NCI-H187 treated with DMSO at 0.1 percent for 48 hours (cell line): ENCODE measurements at places on chromosomes 3 and 15.

DNA sequence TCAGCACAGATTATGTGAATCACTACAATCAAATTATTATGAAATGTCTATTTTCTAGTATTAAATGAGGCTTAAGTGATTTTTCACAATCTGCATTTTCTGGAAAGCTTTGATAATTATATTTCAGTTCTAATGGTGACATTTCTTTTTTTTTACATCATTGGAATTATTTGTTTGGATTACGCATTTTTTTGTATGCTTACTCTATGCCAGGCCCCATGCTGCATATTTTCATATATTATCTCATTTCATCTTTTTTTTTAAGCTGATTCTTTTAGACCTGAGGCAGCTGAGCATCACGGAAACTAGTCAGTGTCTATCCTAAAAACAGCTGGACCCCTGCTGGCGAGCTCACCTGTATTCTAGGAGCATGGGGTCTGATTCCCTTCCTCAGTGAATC, 31.1 kb downstream of the SLCO3A1 start:
- DNase-seq: no peak

DNA sequence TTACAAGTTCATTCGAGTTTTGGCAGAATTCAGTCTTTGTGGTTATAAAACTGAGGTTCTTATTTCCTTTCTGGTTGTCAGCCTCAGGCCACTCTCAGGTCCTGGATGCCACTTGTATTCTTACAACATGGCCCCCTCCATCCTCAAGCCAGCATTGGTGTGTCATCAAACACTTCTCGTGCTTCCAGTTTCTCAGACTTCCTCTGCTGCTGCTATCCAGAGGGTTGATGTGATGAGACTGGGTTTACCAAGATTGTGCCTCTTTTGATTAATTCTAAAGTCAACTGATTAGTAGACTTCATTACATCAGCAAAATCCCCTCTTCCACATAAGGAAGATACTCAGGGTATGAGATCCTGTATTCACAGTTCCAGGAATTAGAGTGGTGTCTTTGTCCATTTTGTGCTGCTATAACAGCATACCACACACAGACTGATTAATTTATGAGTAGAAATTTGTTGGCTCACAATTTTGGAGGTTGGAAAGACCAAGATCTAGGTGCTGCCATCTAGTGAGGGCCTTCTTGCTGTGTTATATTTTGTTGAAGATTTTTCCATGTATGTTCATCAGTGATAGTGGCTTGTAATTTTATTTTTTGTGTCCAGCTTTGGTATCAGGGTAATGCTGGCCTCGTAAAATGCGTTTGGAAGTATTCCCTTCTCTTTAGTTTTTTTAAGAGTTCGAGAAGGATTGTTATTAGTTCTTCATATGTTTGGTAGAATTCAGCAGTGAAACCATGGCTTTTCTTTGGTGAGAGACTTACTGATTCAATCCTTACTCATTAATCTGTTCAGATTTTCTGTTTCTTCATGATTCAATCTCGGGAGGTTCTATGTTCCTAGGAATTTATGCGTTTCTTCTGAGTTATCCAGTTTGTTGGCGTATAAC, 11.1 kb downstream of the LRCH3 start:
- DNase-seq: no peak

- no peak for DNase-seq
Observed at GRCh38 chr3:14370720-14371572, 31.5 kb upstream of the SLC6A6 start.

DNA sequence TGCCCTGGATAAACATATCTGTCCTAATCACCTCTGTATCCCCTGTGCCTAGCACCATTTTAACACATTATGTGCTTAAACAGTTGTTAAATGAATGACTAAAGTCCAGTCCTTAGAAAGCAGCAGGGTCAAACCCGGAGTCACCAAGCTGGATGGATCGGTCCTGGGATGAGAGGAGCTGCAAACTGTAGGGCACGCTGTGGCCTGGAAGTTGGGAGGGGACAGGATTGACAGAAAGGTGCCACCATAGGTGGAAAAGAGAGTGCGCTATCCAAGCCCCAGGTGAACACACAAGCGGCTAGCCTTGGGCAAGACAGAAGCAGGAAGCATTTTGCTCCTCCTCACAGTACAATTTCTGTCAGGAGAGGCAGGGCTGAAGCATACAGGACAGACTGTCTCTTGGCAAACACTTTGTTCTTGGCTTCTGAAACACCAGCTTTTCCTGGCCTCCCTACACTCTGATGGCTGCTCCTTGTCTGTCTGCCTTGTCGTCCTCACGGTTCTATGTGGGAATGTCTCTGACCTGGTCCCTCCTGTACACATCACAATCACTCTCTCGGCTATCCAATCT, 48.4 kb upstream of the KY start:
- no peak for DNase-seq
